Renal cortex interstitium (tissue), 15 donors: ENCODE measurements at places on chromosomes 6 and 20. TPM values are rescaled to one million over a fixed set of nuclear protein-coding genes. Genes with fewer than 3 reads are reported as not detected.

DNA sequence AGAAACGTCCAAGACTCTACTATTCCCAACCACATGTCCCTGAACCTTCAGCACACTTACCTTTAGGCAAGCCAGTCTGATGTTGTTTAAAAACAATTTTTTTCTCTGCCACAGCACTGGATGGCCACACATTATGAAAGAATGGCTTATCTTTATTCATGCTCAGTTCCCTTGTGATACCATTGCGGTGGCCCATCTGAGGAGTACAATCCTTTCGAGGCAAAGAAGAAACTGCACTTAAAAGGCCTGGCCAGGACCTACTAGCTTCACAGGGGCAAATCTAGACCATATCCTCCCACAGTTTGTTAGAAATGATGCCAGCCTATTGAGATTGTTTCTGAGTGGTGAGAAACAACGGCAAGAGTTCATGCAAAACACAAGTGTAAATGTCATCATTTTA is 88.4 kb upstream of the PLEKHG1 start:
- no peak for DNase-seq

NOX3 gene
- polyA plus RNA-seq: 1.4 TPM

LAMA5 gene
- 167 TPM for polyA plus RNA-seq

CNKSR3 gene
- polyA plus RNA-seq: 67.3 TPM

GRCh38 chr6:43054206-43054943 is 724 bp upstream of the CUL7 start:
- no peak for DNase-seq

ERVFRD-1 gene
- 0.30 TPM for polyA plus RNA-seq

HLA-DPA1 gene
- 32.9 TPM for polyA plus RNA-seq

DNA sequence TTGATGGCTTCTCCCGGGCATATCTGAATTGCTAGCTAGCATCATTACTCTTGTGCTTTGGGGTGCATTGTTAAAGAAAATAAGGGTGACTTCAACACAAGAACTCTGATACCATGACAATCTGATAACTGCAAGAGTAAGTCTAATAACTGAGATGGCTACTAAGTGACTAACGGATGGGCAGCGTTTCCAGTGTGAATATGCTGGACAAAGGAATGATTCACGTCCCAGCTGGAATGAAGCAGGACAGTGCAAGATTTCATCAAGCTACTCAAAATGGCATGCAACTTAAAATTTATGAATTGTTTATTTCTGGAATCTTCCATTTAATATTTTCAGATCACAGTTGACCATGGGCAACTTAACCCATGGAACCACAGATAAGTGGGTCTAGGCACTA is 31.7 kb downstream of the MOXD1 start:
- DNase-seq: no peak

IMPG1 gene
- polyA plus RNA-seq: 4.8 TPM

GRCh38 chr20:32789896-32790750 is 27.9 kb downstream of the DNMT3B start:
- DNase-seq: peak; percentile 60

DNA sequence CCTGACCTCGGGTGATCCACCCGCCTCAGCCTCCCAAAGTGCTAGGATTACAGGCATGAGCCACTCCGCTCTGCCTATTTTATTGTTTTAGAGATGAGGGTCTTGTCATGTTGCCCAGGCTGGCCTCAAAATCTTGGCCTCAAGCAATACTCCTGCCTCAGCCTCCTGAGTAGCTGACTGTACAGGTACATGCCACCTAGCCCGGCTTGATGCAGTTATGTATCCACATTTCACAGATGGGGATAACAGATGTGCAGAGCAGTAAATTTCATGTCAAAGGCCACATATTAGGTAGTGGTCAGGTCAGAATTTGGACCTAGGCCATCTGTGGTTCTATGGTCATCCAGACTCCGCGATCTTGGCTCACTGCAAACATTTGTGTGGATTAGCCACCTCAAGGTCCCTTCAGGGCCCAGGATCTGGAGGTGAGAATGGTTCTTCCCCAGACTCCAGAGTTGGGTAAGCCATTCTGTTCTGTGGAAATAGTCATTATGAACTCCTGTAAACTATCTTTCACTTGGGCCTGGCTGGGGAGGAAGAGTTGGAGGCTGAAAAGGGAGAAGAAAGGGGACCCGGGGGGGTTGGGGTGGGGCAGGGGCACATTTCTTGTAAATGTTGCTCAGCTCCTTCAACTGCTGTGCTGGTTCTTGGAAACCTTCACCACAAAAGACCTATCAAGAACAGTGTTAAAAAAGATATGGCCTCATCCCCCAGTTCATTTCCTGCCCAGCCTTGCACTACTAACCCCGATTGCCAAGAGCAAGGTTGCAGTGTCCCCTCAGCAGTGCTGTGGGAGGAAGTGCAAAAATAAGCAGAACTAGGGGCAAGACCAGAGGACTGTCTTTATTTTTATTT is 13.0 kb downstream of the PIM1 start:
- DNase-seq: no peak

BEND6 gene
- polyA plus RNA-seq: 5.7 TPM

HDGFL1 gene
- not detected for polyA plus RNA-seq

RSPO3 gene
- 21.6 TPM for polyA plus RNA-seq

GRCh38 chr6:70657706-70658105 is 10.0 kb upstream of the SMAP1 start:
- DNase-seq: no peak

DNA sequence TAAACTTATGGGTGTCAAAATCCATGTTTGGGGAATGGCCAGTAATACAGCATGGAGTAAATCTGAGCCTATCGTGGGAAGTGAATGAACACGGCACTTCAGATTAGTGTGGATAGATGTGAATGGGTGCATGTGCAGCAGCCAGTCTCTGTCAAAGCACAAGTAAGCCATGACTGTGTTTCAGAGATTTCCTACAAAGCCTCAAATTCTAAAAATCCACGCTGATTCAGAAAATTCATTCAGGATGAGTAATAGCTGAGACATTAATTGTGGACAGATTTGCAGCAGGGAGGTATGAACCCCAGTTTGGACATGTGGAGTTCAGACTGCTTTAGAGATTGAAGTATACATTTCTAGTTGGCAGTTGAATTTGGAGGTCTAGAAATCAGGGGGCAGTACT is 115.1 kb downstream of the QKI start:
- DNase-seq: no peak

GRCh38 chr6:65569505-65569904 is 137.5 kb downstream of the EYS start:
- no peak for DNase-seq

SNX9 gene
- 40.3 TPM for polyA plus RNA-seq

DNA sequence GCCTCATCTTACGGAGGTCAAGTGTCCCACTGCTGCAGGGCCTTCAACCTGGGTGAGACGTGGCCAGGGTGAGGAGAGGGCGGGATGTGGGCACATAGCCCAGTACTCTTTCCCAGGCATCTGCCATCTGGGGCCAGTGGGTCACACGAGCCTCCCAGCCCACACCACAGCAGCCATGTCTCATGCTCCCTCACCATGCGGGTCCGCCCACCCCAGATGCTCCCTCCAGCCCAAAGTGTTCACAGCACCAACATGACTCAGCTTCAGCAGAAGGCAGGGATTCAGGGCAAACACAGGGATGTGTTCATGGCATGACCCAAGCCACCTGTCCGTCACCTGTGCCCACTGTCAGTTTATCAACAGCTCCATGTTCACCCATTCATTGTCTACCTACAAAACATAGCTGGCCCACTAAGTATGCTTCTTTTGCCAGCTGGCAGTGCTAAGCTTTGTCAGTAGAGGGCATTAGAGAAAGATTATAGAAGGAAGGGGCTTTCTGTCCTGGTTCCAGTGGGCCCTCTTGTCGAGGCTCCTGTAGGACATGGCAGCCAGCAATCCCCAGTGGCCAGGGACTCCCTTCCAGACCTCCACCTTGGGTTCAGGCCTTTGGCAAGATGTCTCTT is 109.2 kb downstream of the FOXF2 start:
- DNase-seq: no peak

- no peak for DNase-seq
Measured at GRCh38 chr20:50460115-50460607, 50.0 kb upstream of the PTPN1 start.

DNA sequence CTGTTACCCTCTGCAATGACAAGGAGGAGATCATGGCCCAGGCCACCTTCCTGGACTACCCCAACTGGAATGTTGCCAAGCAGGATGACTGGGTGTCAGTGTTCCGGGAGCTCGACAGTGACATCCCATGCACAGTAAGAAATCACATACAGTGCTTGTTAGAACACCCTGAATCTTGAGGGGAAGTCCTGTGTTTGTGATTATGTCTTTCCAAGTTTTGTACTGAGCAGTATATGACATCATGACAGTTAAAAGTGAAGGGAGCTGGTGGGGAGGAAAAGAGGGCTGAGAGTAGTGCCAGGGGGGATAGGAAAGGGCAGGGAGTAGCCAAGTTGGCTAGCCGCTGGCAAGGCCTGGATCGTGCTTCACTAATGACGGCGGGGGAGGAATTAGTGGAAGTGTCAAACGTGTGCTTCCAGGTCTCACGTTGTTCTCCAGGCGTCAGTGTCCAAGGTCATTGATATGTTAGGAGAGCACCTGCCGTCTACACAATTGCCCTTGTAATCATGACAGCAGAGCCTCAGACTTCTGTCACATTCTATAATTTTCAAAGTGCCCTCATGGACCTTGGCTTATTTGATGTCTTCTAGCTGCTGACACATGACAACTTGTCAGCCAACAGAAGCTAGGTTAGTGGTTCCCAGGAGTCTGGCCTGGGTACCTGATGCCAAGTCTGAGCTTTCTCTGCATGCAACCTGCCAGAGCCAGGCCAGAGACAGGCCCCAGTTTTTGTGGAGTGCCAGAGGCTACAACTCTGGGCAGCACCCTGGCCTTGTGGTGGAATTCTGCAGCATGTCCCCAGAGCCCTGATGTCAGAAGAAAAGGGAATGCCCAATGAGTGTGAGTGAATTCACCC is 18.8 kb downstream of the CFAP61 start:
- no peak for DNase-seq

DNA sequence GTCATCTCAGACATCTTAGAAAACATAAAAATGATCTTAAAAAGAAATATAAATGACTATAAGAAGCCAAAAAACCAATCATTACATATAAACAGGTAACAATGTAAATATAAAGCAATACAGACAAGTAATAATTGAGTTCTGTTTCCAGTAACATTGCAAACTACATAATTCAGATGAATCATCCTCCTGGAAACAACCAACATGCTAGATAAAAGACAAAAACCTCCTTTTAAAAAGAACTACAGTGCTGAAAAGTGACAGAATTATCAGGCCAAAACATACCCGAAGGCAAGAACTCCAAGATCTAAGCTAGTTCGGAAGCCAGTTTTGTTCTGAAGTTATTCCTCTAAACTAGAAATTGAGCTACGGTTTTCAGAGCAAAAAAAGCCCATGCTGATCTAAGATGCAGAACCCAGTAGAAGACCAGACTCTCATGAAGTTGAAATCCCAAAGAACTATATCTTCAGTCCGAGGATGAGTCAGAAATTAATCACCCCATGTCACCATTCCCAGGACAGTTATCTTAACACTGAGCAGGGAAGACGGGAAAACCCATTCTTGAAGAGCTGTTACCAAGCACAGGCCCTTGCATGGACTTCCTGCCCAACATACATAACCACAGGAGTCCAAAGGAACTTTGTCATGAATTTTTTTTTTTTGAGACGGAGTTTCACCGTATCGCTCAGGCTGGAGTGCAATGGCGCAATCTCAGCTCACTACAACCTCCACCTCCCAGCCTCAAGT is 9.8 kb downstream of the PGM3 start:
- no peak for DNase-seq

GRCh38 chr20:47099825-47100441 is 205.3 kb downstream of the EYA2 start:
- no peak for DNase-seq

DNA sequence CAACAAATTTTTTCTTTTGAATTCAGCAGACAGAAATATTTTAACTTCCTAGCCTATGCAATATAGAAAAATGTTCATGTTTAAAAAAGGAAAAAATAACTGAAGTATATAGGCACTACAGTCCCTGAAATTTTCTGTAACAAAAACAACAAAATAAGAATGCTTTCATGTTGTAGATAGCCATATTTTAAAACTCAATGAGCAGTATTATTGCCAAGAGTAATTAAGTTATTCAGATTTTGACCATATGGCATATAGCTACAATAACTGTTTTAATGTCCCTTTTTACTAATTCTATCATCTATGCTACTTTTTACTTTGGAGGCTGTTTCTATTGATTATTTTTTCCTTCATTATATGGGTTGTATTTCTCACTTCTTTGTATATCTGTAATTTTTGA is 283.3 kb upstream of the RIMS1 start:
- DNase-seq: no peak

BANF2 gene
- polyA plus RNA-seq: not detected

DNA sequence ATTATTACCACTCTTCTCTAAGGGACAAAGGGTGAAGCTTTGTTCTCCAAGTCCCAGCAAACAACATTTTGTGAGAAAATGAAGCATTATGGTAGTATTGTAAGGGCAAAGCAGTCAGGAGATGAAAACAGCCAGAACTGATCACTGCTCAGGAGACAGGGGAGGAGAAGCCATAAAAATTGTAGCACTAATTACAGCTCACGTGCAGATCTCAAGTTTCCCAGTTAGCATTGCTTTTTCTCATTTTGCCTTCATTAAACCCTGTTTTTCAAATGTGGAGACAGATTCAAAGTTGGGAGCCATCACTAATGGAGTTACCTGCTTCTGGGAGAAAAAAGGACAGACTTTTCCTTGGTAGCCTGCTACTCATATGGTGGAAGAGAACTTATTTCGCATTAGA is 210.9 kb upstream of the PDE10A start:
- peak; percentile 24 for DNase-seq

GRCh38 chr20:21028436-21028835 is 77.7 kb downstream of the LINC00237 start:
- no peak for DNase-seq

DNA sequence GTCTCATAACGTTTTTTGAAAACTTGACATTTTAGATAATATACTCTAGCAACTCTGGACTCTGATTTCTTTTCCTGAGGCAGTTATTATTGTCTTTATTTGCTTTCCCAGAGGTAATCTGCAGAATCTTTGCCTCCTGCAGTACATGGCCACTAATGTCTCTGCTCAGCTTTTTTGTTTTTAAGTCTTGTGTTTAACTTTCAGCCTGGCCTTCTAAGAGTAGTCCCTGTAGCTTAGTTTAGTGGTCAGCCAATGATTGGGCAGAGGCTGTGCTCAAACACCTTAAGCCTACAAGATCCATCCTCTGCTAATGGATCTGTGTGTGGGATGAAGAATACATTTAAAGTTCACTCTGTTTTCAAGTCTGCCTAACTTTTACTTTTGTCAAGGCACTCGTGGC is 97.1 kb upstream of the SLC22A16 start:
- no peak for DNase-seq

KHDRBS2 gene
- polyA plus RNA-seq: 1.6 TPM

DNA sequence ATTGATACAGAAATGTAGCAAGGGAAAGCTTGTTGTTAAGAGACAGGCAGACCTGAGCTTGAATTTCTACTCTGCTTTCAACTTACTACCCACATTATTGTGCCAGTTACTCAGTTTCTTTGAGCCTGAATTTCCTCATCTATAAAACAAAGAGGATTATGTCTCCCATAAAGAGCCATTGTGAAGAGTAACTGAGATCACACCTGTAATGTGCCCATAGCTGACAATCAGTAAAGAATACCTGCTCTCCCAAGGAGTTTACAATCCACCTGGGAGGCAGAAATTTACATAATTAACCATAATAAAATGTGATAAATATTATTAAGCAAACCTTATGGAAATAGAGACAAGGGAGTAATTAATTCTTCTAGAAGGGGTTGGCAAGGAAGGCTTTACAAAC is 204.9 kb downstream of the EPM2A start:
- no peak for DNase-seq
